ENCODE measurements at places on chromosomes 5 and 9.
A peak's percentile ranks its signal among the peaks of the same experiment; 100 is the strongest.

GRCh38 chr5:110817459-110817858 is 78.7 kb downstream of the SLC25A46 start:
- peak; percentile 57 for DNase-seq

- DNase-seq = no peak
Observed at GRCh38 chr9:126376311-126377175, 49.9 kb downstream of the MVB12B start.

- DNase-seq = no peak
Observed at GRCh38 chr5:56207537-56207936, 25.6 kb downstream of the ANKRD55 start.

GRCh38 chr5:147809830-147810666 is 21.4 kb downstream of the SPINK1 start:
- no peak for DNase-seq

- DNase-seq = peak; percentile 29
Observed at GRCh38 chr9:116546711-116547581, 140.2 kb upstream of the TRIM32 start.

- DNase-seq = peak; percentile 30
Observed at GRCh38 chr9:214648-215493, at the start of gene DOCK8. TSS of gene DOCK8 (plus strand) at chr9:214865. CDS start at chr9:214977, 112 bp downstream.

- DNase-seq = no peak
Observed at GRCh38 chr9:108568093-108568492, 287.7 kb downstream of the ACTL7B start.

DNA sequence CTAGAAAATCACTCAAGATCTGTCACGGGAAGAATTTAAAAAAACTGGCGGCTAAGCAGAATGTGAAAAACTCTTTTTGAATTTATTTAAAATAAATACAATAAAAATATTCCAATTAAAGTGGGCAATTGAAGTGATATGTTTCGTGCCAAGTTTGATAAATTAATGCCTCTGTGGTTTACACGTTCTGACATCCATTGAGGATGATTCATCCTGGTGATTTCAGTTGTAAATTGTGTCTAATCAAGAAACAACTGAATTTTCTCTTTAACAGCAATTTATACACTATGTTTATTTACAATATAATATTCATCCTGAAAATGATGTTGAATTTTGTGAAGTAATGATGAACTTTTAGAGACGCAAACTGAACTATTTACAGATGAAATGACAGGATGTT is 21.0 kb upstream of the OSMR start:
- peak; percentile 40 for DNase-seq

- peak; percentile 18 for DNase-seq
Observed at GRCh38 chr5:133370036-133370831, 242.1 kb downstream of the FSTL4 start.

- peak; percentile 47 for DNase-seq
Observed at GRCh38 chr9:129568560-129569501, 52.1 kb downstream of the C9orf50 start.

GRCh38 chr5:132692632-132692967 is 18.8 kb downstream of the IL4 start:
- DNase-seq = no peak

- peak; percentile 76 for DNase-seq
Observed at GRCh38 chr5:143922718-143923117, 110.8 kb downstream of the HMHB1 start.

- peak; percentile 88 for DNase-seq
Observed at GRCh38 chr5:154850255-154851062, at the start of gene FAXDC2. TSS of gene FAXDC2 (minus strand) at chr5:154850603. CDS start at chr5:154838178, 12,425 bp downstream.

DNA sequence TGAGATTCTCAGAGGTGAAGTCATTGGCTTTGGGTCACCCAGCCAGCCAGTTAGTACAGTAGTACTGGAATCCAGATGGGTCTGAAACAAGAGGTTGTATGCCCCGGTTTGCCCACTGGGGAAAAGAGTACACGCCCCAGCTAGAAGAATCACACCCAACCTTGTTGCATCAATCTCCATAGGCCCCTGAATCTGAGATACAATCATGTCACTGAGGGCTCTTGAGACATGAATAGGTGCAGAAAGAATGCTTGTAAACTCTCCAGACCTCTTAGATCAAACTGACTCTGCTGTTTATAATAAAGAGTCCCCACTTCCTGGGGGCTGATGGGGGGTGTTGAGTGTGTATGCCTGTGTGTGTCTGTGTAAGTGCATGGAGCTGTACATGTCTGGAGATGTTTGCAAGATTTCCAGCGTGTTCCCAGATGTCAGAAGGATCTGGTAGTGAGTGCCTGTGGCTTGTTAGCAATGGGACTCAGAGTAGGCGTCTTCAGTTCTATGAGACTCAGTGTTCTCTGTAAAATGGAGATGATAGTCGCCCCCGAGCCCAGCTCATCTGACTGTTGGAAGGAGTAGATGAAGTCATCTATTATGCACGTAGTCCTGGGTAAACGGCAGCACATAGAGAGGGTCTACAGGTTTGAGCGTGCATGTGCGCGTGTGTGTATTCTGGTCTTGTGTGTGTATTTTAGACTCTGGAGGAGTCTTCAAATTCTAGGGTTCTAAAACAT is 48.2 kb downstream of the COL27A1 start:
- DNase-seq = no peak

- no peak for DNase-seq
Observed at GRCh38 chr5:117461966-117462365, 887.3 kb upstream of the SEMA6A start.

- DNase-seq = no peak
Observed at GRCh38 chr9:11618241-11618805, 1005.5 kb upstream of the PTPRD start.

GRCh38 chr5:67253911-67254310 is 57.3 kb upstream of the CD180 start:
- DNase-seq = no peak

DNA sequence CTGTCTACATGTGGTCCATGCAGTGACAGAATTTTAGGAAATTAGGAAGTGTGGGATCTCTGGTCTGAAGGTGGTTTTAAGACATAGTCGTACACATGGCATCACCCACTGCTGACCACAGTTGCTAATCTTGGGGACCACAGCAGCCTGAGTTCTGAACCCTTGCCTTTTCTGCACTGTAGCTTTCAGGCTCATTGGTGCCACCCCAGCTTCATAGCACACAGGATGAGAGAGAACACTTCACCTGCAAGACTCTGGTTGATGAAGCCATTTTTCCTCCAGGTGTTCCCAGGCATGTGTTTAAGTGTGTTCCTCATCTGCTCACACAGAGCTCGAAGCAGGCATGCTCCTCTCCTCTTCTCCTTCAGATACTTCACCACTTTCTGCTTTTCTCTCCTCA is 68.2 kb upstream of the S1PR3 start:
- no peak for DNase-seq

- no peak for DNase-seq
Observed at GRCh38 chr5:178505639-178506407, 84.4 kb downstream of the COL23A1 start.

- no peak for DNase-seq
Observed at GRCh38 chr5:32934529-32934928, 223.4 kb downstream of the NPR3 start.

DNA sequence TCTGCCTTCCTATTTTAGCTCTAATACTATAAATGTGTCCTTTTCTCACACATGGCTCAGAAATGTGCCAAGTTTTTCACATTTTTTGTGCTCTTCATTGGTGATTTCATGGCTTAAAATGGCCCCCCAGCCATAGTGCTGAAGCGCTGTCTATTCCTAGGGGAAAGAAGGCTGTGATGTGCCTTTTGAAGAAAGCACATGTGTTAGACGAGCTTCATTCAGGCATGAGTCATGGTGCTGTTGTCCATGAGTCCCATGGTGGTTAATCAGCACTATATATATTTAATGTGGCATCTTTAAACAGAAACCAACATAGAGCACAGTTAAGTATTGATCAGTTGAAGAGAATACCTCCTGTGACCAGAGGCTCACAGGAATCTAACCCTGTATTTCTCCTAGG is 55.8 kb downstream of the PDE8B start:
- DNase-seq = peak; percentile 33
